ENCODE measurements at places on chromosomes 11 and 22.

- DNase-seq = peak; percentile 29
Measured at GRCh38 chr11:78768345-78768744, 193.7 kb upstream of the NARS2 start.

GRCh38 chr11:97641988-97642387 is 1252.2 kb downstream of the JRKL start:
- DNase-seq = no peak

GRCh38 chr22:41913842-41914534 is 886 bp downstream of the SHISA8 start:
- DNase-seq = no peak

GRCh38 chr11:121459413-121460017 is 6.7 kb upstream of the SORL1-AS1 start:
- DNase-seq = no peak

- DNase-seq = no peak
Measured at GRCh38 chr11:27217948-27218420, 145.0 kb downstream of the CCDC34 start.
